GM12865 (cell line): ENCODE measurements at places on chromosomes 1 and 21.

GRCh38 chr1:2300004-2300771 is 72.1 kb downstream of the SKI start:
- peak; percentile 93 for DNase-seq

DNA sequence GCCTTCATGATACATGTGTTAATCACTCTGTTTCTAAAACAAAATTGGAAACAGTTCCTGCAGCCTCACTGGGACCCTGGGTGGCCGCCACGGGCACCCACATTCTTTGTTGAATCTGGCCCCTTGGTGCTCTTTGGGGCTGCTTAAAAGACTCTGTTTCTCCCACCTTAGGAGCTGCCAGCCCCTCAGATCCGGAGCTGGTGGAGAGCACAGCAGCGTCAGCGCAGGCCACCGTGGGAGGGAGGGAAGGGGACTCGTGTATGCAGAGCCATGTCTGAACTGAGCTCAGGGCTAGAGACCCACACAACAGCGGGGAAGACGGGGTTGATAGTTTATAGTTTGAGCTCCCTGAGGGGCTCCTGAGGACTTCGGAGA is 121.2 kb downstream of the CNIH3 start:
- no peak for DNase-seq

GRCh38 chr1:205665201-205666045 is 14.9 kb downstream of the SLC45A3 start:
- DNase-seq, result peak; percentile 70

- no peak for DNase-seq
These were observed 591.3 kb upstream of the ADGRL2 start for GRCh38 chr1:81209461-81209860.

GRCh38 chr1:173422456-173422976 is 54.6 kb upstream of the PRDX6 start:
- DNase-seq, result peak; percentile 28

DNA sequence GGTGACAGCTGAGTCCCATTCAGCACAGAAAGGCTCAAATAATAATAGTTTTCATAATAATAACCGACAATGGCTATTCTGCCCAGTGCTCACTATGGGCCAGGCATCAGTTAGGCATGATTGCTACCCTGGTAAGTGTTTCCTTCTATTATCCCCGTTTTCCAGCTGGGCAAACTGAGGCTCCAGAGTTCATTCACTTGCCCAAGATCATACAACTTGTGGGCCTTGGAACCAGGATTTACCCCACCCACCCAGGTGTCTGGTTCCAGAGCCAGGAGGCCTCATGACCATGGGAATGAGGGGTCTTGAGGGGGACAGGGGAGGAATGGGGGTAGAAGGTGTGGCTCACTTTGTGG is 518 bp downstream of the PLOD1 start:
- no peak for DNase-seq

- peak; percentile 46 for DNase-seq
These were observed 142.8 kb upstream of the COA6 start for GRCh38 chr1:234230414-234230862.

DNA sequence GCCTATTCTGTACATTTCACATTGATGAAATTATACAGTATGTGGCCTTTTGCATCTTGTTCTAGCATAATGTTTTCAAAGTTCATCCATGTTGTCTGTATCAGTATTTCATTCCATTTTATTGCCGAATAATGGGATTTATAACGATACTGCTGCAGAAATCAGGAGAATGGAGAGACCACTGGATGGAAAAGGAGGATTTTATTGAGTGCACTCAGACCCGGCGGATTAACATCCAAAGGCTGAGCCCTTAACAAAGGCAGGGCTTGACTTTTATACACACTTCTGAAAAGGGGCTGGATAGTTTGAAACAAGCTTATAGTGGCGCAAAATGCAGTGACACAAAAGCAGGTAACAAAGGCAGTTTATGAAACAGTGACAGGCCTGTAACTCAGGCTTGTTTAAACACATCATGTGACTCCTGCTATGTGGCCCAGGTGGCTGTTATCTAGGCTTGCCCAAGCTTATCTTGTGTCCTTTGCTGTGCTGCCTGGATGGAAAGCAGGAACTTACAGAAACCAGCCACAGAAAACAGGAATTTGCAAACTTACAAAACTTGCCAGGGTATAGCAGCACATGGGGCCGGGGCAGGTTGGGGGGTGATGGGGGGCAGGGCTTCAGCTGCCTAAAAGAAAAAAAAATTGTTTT is 32.8 kb upstream of the KCNJ15 start:
- DNase-seq, result peak; percentile 36

DNA sequence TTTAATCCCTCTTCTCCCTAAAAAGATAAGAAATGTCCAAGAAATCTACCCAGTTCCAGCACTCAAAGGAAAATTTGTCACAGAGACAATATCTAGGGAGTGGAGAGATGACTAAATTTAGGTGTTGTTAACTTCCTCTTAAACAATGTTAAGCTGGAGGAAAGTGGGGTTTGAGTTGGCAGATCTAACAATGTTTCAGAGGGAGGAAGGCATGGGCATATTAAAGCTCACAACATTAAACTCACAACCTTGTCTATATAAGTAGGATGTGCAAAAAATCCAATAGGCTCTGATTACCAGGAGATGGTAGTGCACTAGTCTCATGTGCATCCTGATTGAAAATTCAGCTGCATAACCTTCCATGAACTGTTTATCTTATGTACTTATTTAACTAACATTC is 190.1 kb downstream of the BARHL2 start:
- no peak for DNase-seq

- DNase-seq, result no peak
These were observed 1.4 kb downstream of the DENND1B start for GRCh38 chr1:197773856-197774255.

DNA sequence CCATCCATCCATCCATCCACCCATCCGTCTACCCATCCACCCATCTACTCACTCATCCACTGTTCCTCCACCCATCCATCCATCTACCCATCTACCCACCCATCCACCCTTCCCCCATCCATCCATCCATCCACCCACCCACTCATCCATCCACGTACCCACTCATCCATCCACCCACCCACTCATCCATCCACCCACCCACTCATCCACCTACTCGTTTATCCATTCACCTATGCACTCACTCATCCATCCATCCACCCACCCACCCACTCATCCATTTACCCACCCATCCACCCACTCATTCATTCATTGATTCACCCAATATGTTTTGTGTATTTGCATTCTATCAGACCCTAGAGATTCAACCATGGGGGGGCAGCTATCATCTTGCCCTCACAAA is 27.2 kb downstream of the TNFRSF8 start:
- DNase-seq, result no peak

GRCh38 chr1:233935297-233935868 is 30.9 kb downstream of the SLC35F3 start:
- DNase-seq, result no peak

DNA sequence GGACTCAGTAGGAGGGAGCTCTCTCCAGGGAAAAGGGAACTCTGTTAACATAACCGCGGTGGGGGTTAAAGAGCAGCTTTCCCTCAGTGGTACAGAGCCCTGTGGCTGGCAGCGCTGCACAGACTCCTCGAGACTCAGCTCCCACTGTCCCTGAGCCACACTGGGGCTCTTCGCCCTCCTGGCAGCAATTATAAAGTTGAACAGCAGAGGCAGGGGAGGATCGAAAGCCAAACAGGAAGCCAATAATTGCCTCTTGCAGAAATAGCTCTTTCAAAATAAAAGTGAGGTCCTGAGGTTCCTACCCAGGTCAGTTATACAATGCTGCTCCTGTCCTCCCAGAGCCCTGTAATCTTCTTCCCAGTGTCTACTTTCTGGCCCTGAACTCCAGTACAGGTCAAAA is 77.0 kb downstream of the FAM78B start:
- peak; percentile 71 for DNase-seq

- DNase-seq, result peak; percentile 69
These were observed 49.8 kb downstream of the ACOT7 start for GRCh38 chr1:6343506-6344405.

DNA sequence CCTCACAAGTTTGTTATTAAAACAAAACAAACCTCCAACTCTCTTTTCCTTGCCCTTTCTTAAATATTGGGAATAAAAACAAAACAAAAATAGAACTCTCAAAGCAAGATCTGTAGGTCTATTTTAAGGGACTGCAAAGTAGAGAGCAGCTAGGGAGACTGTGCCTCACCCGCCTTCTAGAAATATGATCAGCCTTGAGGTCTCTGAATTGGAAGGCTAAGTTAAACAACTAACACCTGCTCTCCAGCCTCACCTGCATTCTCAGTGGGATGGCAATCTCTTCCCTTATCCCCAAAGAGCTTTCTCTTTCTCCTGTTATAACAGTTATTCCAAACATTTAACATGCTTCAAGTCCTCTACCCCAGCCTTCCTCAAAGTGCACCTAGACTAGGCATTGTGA is 75.5 kb upstream of the TNR start:
- DNase-seq, result no peak

GRCh38 chr1:242239398-242239797 is 240.5 kb upstream of the MAP1LC3C start:
- DNase-seq, result no peak

- DNase-seq, result peak; percentile 2
These were observed 5.3 kb downstream of the DSCAM start for GRCh38 chr21:40841524-40842196.

DNA sequence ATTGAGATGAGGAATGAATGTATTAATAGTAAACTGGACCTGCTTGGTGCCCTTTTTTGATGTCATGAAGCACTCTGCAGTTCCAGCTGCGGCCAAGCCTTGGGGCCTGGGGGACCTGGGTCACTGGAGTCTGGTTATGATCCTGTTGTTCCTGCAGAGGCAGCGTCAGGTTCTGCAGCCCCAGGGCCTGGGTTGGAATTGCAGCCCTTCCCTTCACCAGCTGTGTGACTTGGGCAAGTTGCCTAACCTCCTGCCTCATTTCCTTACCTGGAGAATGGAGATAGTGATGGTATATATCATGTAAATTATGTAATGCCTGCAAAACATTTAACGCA is 9.1 kb upstream of the ATP5PO start:
- no peak for DNase-seq

DNA sequence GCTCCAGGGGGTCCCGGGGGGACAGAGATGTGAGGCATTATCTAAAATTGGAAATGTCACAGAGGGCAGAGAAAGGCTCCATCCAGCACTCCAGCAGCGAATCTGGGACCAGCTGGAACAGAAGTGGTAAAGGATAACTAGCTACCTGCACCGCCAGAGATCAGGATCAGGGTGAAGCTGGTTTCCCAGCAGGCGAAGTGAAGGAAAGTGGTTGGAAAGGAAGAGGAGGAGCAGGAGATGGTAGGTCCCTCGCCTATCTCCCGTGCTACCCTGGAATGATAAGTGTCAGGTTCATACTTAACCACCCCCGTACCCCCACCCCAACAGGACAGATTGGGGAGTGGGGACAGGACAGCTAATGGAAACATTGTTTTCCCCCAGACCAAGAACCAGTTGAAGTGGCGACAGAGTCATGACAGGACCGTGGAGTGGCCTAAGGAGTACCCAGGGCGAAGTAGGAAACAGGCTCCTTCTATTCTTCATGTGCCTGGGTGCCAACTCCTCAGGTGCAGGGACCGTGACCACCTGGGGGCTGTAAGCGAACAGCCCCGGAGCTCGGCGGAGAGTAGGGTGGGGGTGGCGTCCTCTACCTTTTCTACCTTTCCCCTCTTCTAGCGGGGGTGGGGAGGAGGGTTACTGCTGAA is 717 bp downstream of the B4GALT3 start:
- no peak for DNase-seq

DNA sequence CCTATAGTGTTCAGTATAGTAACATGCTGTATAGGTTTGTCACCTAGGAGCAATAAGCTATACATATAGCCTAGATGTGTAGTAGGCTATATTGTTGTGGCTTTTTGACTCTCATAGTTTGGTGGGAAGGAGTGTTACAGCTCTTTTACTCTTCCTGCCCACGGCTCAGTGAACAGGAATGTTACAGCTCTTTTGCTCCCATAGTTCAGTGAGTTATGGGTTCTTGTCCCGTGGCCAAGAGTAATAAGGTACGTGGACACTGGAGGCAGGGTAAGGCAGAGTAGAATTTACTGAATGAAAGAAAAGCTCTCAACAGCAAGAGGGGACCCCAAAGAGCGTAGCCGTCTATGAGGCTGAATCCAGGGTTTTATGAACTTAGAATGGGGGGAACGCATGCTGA is 734.3 kb downstream of the ADGRL2 start:
- no peak for DNase-seq

DNA sequence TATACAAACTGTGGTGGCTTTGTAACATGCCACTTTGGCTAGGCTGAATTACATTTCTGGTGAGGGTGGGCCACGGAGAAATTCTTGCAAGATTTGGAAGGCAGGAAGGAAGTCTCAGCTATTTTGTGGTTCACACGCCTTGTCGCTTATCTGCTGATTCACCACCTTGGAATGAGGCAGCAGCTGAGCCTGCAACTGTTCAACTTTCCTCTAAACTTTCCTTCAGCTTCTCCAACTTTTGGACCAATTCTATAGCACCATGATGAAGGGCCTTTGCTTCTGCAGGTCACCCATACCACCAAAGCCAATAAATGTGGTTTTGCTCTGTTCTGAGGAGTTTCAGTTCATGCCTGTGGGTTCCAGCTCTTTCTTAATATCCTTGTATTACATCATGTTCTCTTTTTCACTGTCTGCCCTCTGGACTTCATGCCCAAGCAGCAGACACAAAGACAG is 337.6 kb upstream of the SNX7 start:
- no peak for DNase-seq

DNA sequence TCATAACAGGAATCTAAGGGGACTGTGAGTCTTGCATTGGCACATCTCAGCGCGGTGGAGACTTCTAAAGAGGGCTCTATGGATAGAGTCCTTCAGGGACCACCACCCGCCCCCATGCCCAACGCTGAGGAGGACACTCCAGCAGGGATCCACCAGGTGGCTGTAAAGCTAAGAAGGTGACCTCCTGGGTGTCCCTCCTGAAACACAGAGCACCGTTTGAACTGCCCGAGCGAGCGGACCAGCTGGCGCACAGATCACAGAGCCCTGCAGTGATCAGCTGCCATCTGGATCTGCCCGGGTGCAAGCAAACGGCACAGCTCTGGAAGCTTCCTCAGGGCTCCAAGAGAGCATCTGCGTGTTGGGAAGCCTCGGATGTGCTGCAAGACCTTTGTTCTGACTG is 51.3 kb upstream of the LYST start:
- DNase-seq, result no peak

- no peak for DNase-seq
These were observed 6.4 kb upstream of the SMPDL3B start for GRCh38 chr1:27928216-27928954.

GRCh38 chr1:44405798-44406736 is 1.0 kb downstream of the RNF220 start:
- DNase-seq, result peak; percentile 16

DNA sequence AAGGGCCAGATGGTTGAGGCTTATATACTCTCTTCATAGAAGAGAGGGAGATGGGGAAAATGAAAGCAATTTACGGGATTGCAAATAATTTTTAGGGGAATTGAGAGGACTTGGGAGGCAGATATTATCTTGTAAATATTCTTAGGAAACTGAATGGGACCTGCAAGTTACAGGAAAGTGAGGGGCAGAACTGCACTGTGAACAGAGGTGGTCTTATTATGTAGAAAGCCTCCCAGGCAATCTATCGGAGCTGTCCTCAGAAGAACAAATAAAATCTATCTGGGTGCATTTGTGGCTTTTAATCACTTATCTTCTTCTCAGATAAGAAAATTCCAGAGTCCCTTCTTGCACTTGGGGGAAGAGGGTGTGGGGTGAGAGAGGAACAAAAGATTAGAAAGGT is 223.5 kb downstream of the RHOU start:
- DNase-seq, result no peak

GRCh38 chr1:176241385-176242015 is 34.4 kb upstream of the COP1 start:
- DNase-seq, result no peak

- no peak for DNase-seq
These were observed 74.1 kb upstream of the CNIH3 start for GRCh38 chr1:224541901-224542630.
